NCI-H2081 (cell line): ENCODE measurements at places on chromosomes 16 and 17.

DNA sequence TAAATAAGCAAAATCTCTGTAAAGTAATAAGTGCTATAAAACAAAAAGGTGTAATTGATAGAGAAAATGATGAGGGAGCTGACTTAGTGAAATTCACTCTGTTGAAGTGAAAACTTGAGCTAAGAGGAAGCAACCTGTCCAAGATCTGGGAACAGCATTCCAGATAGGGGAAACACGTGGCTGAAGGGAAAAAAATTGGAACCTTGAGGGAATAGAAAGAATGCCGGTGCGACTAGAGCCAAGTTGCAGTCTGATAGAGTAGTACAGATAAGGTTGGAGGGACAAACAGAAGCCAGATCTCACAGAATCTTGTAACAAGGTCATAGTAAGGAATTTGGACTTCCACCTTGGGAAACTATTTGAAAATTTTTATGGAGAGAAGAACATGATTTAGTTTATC, 623 bp upstream of the DDX52 start:
- DNase-seq: no peak

DNA sequence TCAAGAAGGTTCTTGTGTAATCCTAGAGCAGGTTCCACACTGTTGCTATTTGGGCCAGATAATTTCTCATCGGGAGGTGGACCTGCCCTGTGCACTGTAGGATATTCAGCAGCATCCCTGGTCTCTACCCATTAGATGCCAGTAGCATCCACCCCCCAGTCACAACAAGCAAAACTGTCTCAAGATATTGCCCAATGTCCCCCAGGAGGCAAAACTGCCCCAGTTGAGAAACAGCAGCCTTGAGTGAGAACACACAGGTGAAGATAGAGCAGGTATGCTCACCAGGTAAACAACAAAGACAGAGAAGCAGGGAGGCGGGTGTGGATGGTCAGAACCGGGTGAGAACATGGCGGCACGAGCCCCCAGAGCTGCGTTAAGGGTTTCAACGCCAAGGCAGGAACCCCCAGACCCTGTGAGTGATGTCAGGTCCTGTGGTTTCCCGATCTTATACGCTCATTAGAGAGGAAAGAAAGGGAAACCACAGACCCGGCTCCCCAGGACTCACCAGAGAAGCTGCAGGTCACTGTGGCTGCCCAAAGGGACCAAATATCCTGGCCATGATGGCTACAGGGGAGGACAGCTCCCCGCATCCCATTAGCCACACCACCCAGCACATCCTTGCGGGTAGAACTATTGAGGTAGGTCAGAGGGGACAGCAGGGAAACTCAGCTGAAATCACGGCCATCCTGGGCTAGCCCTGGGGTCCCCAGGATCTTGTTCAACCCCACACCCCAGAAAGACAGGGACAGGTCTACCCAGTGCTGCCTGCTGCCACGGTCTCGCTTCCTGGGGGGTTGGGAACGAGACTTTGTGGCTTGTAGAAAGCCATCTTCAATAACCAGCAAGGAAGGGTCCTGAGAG, 21.2 kb downstream of the CDC42EP4 start:
- no peak for DNase-seq

DNA sequence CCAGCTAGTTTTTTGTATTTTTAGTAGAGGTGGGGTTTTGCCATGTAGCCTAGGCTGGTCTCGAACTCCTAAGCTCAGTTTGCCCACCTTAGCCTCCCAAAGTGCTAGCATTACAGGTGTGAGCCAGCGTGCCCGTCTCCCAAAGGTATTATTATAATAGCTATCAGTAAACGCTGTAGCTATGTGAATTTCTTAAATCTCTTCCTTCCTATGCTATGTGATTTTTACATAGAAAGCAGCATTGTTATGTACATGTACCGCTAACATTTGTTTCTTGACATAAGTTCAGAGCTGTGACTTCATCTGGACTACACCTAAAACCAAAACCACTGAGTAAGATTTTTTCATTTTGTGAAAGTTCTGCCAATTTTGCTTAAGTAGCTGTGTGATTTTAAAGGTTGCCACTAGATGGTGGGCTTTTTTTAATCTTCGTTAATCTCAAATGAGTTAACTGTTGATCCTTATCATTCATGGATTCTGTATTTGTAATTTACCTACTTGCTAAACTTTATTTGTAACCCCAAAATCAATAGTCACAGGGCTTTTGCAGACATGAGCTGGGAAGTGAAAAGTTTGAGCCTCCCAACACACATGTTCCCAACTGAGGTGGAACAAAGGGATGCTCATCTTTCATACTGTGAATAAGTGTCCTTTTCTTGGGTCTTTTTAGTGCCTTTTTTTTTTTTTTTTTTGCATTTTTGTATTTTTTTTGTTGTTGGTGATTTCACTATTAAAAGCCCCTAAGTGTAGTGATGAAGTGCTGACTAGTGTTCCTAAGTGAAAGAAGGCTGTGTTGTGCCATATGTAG, 21.9 kb downstream of the PRKAR1A start:
- DNase-seq: no peak

GRCh38 chr17:74649909-74650308, 26.4 kb upstream of the CD300E start:
- DNase-seq: no peak

DNA sequence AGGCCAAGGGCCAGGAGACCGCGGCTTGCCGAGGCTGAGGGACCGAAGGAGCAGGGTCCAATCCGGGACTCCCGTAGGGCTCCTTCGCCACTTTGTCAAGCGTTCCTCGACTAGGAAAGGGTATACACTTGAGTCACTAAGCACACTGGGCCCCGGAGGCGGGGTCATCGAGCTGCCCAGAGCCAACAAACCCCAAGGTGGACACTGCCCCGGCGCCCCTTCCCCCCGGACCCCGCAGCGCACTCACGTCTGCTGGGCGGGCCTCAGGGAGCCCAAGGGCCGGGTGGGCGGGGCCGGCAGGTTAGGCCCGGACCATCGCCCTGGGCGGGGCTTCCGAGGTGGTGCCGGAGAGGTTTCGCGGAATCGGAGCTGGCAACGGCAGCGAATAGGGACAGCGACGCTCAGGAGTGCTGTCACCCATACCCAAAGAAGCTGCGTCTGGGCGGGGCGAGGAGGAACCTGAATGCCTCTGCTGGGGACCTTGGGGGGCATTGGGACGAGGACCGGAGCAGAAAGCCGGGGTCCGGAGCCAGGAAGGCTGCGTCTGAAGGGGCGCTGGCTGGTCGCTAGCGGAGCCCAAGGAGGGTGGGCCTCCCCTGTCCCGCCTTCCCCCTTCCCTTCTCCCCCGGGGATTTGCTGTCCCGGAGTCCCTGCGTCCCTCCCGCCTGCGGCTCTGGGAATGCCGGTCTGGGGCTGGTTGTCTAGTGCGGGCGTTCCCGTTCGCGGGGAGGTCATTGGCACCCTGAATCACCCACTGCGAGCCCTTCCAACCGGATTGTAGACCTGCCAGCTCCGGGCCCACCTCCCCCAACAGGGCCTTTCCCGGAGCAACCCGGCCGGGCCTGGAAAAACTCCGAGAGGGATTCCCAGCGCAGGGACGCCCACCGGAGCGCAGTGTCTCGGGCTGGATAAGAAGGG, 118.2 kb upstream of the SMURF2 start:
- DNase-seq: peak; percentile 17

DNA sequence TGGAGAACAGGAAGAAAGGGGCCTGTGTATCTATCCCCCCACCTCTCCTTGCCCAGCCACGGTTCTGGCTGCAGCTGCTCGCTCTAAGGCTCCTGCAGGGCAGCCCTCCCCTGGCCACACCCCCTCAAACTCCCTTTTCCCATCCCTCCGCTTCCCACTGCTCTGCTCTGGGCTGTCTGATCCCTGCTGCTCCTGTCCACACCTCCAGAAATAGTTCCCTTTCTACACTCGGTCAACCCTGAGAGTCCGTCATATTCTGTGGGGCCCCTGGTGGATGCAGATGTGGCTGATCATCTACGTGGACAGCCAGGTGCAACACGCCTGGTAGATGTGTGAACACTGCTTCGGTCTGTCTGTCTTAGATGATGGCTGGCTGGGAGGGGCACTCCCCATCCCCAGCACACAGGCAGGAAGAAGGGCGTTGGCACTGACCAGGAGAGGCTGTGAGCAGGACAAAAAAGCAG, 19.3 kb upstream of the KRT19 start:
- DNase-seq: peak; percentile 41

DNA sequence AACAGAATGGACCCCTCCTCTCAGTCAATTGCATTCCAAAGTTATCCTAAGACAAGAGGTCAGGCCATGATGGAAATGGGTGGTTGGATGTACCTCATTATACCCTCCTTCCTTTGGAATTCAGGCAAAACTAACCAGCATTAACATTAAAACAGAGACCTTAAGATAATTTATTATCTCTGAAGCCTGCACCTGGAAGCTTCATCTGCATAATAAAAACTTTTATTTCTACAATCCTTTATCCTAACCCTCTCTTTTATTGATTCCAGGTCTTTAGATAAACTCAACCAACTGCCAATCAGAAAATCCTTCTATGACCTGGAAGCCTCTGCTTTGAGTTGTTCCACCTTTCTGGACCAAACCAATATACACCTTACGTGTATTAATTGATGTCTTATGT, 49.0 kb downstream of the ACSM1 start:
- DNase-seq: no peak

- DNase-seq: no peak
Measured at GRCh38 chr17:55053855-55054254, 85.3 kb downstream of the STXBP4 start.

- no peak for DNase-seq
Measured at GRCh38 chr16:4323845-4324488, 8.1 kb downstream of the GLIS2 start.

- no peak for DNase-seq
Measured at GRCh38 chr17:27433521-27433920, 22.7 kb upstream of the KSR1 start.

GRCh38 chr16:9603316-9603715, 511.9 kb downstream of the HAPSTR1 start:
- no peak for DNase-seq

DNA sequence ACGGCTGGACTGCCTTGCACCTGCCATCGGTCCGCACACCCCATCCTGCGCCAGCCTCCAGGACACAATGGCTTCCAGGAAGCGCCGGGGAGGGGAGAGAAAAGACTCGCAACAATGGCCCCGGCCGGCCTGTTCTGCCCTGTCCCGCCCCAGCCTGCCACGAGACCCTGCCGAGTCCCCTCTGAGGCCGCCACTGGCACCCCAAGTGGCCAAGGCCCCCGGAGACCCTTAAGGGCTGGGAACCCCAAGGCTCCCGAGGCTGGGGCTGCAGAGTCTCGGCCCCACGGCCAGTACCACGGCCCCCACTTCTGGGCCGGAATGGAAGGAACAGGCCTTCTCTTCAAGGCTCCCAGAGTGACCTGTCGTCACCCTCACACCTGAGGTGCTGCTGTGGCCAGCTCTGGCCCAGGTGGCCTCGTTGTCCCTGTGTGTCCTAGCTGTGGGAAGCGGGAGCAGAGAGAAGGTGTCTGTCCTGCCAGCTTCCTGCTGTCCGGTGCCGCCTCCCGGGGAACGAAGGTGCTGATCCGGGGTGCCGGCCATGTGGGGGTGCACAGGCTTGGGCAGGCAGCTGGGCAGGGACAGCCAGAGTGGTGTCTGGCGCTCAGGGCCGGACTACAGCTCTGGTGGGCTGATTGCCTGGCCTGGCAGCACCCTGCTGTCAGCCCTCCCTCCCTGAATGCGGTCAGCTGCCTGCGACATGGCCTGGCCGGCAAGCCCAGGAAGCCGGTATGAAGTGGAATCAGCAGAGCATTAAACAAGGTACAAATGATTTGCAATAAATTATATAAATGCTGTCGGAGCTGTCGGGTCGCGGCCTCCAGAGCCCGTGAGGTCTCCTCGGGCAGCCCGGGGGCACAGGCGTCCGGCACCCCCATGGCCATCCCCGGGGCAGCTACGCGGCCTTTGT, 8.2 kb upstream of the CACNA1H start:
- DNase-seq: no peak

- DNase-seq: peak; percentile 45
Measured at GRCh38 chr17:74325743-74326379, at the start of gene KIF19. Gene KIF19 (plus strand): TSS chr17:74326226. CDS start chr17:74326350, 124 bp downstream.

- no peak for DNase-seq
Measured at GRCh38 chr16:69924041-69924775, 26.9 kb upstream of the CLEC18A start.

DNA sequence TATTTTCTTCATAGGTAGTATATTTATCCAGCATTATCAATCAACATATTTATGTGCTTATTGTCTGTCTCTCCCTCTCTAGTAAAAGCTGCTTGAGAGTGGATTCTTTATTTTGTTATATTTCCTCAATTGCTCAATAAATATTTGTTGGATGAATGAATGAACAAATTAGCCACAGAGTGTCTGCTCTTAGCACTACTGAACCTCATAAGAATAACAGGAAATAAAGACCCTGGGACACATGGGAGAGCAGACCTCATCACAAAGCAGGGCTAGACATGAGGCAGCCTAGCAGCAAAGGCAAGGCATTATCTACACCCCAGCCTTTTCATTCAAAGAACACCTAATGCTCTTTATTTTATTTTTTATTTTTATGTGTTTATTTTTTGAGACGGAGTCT, 34.9 kb upstream of the TANC2 start:
- no peak for DNase-seq

GRCh38 chr17:35235917-35236316, 7.0 kb upstream of the SLFN5 start:
- no peak for DNase-seq

- DNase-seq: no peak
Measured at GRCh38 chr16:9098377-9099090, 7.1 kb downstream of the HAPSTR1 start.

GRCh38 chr16:1089439-1089821, 6.6 kb downstream of the C1QTNF8 start:
- DNase-seq: no peak

DNA sequence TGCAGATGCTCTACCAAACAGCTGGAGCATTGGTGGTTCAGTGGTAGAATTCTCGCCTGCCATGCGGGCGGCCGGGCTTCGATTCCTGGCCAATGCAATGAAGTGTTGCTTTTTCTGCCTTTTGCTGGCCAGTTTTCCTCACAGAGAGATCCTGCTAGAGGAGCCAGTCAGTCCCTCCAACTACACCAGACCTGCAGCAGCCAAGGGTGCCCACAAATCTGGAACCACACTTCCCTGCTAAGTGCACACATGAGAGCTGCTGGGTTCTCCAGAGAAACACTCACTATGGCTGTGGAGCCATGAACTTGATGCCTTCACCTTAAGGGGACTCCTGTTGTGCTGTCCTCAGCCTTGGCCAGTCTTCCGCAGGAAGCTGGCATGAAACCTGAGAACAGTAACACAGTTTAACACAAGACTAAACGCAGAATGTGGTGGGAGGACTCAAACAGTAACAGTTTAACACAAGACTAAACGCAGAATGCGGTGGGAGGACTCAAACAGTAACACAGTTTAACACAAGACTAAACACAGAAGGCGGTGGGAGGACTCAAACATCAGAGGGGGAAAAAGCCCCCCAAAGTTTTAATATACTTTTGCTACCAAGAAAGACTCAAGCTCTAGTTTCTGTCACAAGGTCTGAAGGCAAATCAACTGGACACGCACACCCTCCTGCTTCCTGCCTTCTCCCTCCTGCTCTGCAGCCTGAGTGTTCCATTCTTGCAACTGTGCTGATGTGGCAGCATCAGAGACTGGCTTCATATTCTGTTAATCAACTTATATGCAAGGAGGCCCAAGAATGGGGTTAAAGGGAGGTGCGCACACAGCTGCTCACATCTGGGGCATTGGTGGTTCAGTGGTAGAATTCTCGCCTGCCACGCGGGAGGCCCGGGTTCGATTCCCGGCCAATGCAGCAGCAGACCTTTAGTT, 12.0 kb downstream of the VAC14 start:
- no peak for DNase-seq
